ENCODE measurements at places on chromosomes 7 and 10.

- no peak for DNase-seq
Measured at GRCh38 chr7:105764506-105764905, 111.9 kb downstream of the ATXN7L1 start.

DNA sequence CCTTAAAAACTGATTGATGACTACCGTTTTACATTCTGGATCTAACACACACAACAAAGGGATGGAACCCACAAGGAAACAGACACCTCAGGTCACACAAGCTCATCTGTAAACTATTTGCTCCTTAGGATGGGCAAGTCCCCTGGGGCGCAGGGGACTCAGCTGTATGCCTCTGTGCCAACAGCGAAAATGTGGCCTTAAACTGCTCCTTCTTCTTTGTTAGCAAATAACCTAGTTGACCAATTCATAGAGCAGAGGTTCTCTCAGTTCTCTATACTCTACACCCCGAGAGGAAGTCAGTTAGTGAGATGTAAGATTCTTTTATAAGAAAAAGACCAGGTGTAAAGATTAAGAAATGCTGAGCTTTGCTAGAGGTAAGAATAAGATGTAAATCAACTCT is 181.9 kb upstream of the PRSS58 start:
- no peak for DNase-seq

DNA sequence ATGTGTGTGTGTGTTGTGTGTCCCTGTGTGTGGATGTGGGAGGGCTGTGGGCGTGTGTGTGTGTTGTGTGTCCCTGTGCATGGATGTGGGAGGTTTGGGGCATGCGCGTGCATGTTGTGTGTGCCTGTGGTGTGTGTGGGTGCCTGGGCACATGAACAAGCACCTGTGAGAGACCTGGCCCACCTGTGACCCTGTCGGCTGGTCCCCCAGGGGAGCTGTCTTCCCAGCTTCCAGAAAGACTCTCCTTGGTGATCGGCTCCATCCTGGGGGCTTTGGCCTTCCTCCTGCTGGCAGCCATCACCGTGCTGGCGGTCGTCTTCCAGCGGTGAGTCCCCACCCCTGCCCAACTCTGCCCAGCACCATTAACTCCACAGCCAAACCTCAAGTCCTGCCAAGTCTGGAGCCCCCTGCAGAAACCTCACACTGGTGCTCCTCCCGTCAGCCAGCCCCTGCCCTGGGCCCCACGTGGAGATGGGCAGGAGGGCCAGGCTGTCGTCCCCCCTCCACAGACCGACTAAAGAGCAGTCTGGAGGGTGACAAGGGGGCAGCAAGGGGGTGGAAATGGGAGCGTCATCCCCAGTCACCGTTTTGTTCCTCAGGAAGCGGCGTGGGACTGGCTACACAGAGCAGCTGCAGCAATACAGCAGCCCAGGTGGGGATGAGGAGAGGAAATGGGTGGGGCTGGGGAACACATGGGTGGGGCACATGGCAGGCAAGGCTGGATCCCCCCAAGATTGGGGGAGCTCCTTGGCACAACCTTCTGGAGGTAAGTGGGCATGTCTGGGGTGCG is 12.7 kb downstream of the EPHB6 start:
- DNase-seq, result no peak

DNA sequence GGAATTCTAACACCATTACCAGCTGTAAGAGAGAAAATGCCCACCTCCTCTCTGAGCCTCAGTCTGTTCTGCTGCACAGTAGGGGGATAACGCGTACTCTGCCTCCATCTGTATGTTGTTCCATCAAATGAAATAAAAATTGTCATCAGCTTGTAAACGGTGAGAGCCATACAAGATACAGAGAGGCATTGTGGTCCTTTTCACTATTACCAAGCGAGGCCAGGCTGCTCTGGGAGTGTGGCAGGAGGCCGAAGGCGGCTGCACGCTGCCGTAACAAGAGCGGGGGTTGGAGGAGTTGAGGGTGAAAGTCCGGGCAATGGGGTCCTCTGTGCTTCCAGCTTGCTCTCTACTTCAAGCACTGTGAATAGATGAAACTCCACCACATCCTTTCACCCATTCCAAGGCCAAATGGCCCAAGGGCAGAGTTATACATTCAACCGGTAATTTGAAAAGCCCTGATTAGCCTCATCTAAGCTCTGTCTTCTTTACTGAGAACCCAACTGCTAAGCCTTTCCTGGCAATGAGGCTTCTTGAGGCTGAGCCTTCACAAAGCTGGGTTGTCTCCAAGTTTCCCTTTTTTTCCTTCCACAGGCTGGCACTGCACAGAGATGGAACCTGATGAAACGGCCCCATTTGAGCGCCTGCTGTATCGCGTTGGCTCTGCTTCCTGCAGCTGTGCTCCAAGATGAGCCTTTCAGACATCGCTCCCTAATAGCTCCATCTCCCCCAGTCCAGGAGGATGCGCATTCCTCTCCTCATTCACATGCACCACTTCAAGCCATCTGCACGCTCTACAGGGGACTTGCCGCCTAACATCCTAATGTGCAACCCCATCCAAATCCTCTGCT is 47.2 kb downstream of the PYROXD2 start:
- DNase-seq, result no peak

DNA sequence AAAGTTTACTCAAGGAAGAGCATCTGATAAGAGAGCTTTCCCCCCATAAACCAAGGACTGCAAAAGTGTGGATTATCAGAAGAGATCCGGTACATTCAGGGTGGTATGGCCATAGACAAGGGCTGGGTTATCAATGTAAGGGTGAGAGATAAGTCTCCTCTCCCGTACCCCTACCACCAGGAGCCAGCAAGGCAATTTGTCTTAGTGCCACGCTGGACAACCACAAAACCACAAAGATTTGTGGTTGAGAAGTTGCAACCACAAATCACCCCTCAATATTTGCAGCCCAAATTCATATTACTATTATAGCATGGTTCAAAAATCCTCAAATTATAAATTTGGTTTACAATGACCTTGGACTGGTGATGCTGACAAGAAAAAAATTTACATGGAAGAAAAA is 2.3 kb upstream of the ZSCAN25 start:
- no peak for DNase-seq

DNA sequence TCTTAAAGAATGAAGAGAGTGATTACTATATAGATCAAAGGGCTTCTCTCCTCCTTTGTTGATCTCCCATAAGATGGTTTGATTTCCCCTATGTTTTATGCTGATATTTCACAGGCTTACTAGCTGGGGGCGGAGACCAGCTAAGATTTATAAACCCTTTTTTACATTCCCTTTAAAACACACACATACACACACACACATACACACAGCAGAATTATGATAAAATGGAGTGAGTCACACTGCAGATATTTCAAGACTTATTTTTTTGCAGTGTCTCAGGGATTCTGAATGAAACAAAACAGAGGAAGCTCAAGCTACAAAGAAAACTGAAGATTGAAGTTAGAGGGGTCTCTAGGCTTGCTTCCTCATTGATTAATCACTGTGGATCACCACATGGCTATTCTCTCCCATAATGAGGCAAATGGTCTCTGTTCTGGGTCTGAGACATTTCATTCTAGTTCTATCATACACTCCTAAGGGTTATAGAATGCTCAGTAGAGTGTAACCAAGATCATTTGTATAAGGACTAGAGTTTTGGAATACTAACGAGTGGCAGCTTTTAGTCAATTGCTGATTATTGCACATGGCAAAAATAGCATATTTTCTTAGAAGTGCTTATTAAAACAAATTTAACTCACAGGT is 18.6 kb downstream of the INA start:
- no peak for DNase-seq

DNA sequence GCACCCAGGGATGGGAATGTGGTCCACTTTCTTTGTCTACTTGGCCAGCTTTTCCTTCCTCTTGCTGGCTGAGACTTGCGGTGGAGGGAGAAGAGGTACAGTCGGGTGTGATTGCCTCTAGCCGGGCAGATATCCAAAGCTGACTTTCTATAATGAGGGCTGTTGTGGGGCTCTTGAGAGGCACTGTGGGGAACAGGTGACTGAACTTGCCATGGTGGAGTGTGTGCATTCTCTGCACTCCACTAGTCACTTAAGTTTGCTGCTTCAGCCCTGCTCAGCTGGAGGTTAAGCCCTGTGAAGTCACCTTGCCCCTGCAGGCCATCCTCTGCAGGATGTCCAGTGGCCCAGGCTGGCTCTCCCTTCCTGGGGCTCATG is 116.6 kb downstream of the AOAH start:
- no peak for DNase-seq

DNA sequence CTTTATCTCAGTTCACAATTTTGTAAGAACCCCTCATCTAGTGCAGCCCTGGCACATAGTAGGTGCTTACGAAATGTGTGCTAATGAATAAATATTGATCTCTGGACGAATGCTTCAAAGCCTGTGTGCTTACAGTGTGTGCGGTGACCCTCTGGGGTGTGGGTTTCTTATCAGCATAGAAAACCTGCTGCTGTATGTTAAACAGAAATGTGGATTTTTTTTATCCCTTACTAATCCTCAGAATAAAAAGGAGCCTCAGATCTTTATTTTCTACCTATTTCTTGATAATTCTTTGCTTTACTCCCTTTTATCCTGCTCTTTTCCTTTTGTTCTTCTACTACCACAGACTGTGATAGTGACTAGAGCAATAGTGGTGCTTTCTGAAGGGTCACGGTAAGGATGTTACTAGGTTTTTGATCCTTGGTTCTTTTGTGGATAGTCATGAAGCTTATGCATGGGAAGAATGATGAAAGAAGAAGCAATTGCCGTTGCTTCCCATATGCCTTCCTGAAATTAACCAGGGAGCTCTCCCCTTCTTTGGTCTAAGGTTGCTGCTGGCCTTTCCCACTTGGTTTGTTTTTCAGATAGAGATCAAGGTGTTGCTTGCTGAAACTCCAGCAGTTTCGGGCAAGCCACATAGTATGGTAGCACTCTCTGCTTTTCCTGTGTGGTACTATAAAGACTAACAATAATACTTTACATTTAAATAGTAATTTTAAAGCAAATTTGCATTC is 44.7 kb downstream of the SPAG6 start:
- no peak for DNase-seq

- no peak for DNase-seq
Measured at GRCh38 chr10:80289451-80290287, at the start of gene MAT1A. TSS of gene MAT1A (minus strand) at chr10:80289658. CDS start at chr10:80289423, 235 bp downstream.

DNA sequence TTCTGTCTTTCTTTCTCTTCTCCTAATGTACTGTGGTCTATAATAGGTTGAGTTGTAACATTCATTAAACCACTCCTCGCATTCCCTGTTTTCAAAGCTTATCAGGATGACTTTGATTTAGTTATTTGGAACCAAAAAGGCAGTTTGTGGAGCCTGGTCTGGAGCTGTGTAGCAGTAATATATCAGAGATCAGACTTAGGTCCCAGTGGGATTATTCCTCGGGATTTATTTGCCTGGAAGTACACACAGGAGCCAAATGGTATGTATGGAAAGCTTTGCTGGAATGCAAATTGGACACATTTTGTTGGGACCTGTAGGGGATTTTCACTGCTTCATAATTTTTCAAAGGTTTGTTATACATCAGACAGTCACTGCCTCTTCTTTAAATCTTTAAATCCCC is 40.9 kb downstream of the GBF1 start:
- no peak for DNase-seq

All from effector CD4-positive, alpha-beta T cell (primary cell).